GM12878 (cell line): ENCODE measurements at places on chromosomes 6 and 20. TPM values are rescaled to one million over a fixed set of nuclear protein-coding genes. Genes with fewer than 3 reads are reported as not detected.

Gene HCK
- 20.1 and 21.0 TPM in 2 replicates for total RNA-seq

Gene SLC52A3
- not detected in 2 replicates for total RNA-seq

Gene EYA2
- not detected in 2 replicates for total RNA-seq

Gene ERVFRD-1
- total RNA-seq = not detected in 2 replicates

Gene MMP24
- not detected in 2 replicates for total RNA-seq

Gene IMPG1
- total RNA-seq = not detected in 2 replicates

Gene NNAT
- not detected in 2 replicates for total RNA-seq

Gene RFX6
- not detected in 2 replicates for total RNA-seq

Gene LGSN
- not detected in 2 replicates for total RNA-seq

Gene SYCP2
- total RNA-seq = 0.13 TPM in 2 replicates

Gene CCNC
- total RNA-seq = 64.9 and 68.5 TPM in 2 replicates

Gene PPIL1
- 39.5 and 40.8 TPM in 2 replicates for total RNA-seq

Gene RUNX2
- total RNA-seq = 0.61 and 0.77 TPM in 2 replicates

Gene KCNQ5
- total RNA-seq = 4.1 and 5.0 TPM in 2 replicates

Gene SLCO4A1
- total RNA-seq = 13.3 and 16.1 TPM in 2 replicates

Gene F13A1
- total RNA-seq = 1.3 and 1.6 TPM in 2 replicates

Gene CHRNA4
- 0.21 and 0.41 TPM in 2 replicates for total RNA-seq

Gene MACROD2
- 2.9 TPM in 2 replicates for total RNA-seq

Gene CRIP3
- total RNA-seq = 1.6 and 2.2 TPM in 2 replicates

Gene SMIM29
- total RNA-seq = 17.6 and 19.9 TPM in 2 replicates

Gene HLA-DPB1
- 481 and 486 TPM in 2 replicates for total RNA-seq
